Motor neuron (in vitro differentiated cells): ENCODE measurements at places on chromosomes 1 and 21. TPM values are rescaled to one million over a fixed set of nuclear protein-coding genes. Genes with fewer than 3 reads are reported as not detected.
A peak's percentile ranks its signal among the peaks of the same experiment; 100 is the strongest.

- no peak for ATAC-seq
Observed at GRCh38 chr1:172477216-172477615, 33.3 kb upstream of the PIGC start.

DNA sequence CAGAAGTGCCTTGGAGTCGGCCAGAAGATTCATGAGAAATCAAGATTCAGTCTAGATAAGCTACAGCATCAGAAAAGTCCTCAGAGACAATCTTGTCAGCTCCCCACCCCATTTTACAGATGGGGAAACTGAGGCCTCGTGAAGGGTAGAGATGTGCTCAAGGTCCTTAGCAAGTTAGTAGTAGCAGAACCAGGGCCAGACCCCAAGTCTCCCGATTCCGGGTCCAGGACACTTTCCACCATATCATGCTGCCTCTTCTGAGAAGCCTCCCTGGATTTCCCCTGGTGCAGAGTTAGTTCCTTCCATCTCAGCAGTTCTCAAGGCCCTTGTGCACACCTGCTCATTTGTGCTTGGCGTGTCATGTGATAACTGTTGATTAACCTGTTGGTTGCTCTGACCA, 91.5 kb upstream of the ACTL8 start:
- ATAC-seq = no peak

DNA sequence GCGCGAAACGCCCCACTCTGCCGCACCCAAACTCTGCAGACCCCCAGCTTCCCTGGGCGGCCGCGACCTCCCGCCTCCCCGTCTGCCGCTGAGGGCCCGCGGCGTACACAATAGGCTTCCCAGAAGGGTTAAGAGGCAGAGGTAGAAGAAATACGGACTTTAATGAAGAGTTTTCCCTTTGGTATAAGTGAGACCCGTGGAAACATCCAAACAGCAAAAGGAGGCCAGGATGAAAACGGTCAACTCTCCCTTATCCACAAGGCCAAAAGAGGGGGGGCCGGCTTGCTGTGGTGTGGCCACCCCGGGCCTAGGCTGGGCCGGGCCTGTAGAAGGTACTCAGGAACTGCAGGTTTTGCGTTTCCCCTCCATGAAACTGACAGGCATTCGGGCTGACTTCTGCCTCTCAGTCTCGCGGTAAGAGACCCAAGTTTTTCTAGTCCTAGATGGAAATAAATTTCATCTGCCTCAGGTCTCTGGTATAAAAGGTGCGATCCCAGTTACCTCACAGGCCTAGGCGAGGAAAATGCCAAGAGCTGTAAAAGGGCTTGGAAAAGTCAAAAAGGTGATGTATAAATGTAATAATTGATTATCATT, 671 bp upstream of the PYGO2 start:
- ATAC-seq = no peak

DNA sequence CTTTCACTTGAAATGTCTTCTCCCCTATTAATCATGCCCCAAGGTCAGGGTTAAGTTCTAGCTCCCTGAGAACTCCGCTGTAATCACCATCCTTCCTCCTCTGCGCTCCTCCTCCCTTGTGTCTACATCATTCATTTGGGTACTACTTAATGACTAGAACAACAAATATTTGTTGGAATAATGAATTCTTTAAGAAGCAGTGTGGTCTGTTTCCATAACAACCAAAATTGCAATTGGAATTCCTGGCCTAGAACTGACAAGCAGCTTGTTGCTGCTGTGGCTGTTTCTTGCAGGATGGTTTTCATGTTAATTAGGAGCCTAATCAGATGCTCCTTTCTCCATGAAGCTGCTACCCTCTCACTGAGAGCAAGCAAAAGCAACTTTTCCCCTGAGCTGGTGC, 192.5 kb downstream of the ZZZ3 start:
- no peak for ATAC-seq

GRCh38 chr1:36857754-36858153, 176.6 kb downstream of the GRIK3 start:
- ATAC-seq = peak; percentile 16

DNA sequence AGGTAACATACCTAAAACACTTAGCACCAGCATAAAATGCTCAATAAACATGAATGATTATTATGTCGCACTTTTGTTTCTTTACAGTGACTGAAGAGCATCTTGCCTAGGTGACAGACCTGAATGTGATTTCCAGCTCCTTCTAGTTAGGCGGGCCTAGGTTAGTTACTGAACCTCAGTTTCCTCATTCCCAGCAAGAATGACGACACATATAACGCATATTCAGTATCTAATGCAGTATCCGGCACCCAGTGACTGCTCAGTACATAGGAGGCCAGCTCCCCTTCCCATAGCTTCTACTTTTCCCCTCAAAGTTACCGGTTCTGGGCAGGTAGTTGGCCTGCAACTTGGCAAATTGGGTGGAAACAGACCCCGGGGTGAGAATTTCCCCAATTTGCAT, 763 bp downstream of the AUNIP start:
- ATAC-seq = no peak

GRCh38 chr21:42022091-42022430, 11.9 kb upstream of the ZBTB21 start:
- ATAC-seq = no peak

DNA sequence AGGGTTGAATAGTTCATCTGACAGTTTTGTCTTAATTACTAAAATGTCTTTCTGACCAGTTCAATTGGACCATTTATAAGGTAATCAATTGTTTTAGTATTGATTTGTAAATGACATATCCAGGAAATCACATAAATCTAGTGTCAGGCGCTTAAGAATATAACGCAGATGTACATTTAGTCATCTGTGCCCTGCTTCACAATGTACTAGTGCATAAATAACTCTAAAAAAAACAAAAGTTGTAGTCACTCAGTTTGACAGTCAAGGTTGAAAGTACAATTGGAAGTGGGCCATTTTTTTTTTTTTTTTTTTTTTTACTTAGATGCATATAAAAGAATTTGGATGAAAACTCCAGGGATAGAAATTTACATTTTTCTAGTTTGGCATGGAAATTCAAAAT, 490.4 kb downstream of the PTPRC start:
- no peak for ATAC-seq

DNA sequence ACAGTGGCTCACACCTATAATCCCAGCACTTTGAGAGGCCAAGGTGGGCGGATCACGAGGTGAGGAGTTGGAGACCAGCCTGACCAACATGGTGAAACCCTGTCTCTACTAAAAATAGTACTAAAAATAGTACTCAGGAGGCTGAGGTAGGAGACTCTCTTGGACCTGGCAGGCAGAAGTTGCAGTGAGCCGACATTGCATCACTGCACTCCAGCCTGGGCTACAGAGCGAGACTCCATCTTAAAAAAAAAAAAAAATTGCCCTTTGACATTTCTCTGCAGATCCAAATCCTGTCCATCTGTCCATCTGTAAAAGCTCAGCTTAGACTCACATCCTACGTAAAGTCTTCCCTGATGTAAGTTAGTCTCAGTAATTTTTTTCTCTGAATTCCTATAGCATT, 6.2 kb upstream of the NCF2 start:
- no peak for ATAC-seq

DNA sequence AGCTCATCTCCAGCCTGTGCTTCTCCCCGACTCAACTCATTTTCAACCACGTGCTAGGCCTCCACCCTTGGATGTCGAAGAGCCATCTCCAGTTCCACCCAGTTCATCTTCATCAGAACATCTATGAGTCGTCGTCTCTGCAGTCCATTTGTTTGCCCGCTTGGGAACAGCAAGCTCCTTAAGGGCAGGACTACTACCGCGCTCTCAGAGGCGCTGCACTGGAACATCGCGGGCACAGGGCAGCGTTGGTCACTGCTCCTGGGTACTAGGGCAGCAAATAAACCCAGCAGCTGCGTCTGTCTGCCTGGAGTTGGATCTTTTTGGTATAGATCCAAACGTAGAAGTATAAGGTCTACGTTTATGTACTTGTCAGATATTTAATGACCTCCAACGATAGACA, 478 bp upstream of the PRDM2 start:
- no peak for ATAC-seq

DNA sequence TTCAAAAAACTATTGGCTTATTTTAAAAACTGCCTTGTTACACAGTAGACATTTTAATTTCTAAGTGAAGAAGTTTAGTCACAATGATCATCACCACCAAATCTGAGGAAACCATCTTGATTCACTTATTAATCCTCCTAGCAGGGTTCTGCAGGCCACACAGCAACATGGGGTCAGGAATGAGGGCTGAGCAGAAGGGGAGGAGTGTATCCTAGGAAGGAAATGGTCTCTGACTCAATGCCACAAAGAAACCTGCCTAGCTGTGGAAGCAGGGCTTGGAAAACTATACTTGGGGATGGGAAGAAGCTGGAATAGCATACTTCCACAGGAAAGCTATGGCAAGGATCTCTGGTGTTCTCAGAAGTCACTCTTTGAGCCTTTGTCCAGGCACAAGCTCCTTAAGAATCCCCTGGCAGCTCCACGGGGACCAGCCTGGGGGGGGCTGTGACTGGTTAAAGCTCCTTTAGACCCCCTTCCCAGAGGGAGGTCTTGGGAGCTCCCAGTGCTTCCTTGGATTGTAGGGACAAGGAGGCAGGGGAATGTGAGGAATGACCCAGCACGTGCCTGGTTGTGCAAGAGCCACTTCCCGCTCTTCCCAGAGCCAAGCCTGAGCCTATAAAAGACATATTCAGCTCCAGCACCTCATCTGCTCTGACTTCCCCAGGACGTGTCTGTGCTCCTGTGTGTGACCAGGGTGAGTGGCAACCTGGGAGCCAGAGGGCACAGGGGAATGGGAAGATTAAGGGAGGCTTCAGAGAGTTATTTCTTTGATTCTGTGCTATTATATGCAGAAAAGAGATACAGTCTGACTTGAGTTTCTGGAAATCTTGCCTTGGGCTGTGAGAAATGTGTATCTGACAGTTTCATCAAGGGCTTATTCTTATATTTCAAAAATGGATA, at the start of gene LCE2A:
LCE2A (plus strand) TSS at position 645 of the 900 bp plus-strand sequence. CDS start 557 bp downstream, outside the sequence.
- no peak for ATAC-seq

DNA sequence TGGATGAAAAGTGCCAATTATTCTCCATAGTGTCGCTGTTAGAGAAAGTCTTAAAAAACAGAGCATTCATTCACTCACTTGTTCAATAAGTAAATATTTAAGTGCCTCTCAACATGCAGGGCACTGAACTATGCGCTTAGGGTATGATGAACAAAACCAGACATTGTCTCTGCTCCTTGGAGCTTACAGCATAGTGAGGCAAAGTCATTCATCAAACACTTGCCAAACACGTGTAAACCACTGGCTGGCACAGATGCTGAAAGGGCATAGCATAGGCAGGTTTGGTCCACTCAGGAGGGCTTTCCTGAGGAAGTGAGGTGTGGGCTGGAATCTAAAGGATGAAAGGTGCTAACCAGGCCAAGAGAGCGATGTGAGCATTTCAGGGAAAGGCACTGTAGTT, 27.6 kb upstream of the RD3 start:
- no peak for ATAC-seq

- ATAC-seq = no peak
Observed at GRCh38 chr1:154657556-154657955, 49.6 kb upstream of the ADAR start.

DNA sequence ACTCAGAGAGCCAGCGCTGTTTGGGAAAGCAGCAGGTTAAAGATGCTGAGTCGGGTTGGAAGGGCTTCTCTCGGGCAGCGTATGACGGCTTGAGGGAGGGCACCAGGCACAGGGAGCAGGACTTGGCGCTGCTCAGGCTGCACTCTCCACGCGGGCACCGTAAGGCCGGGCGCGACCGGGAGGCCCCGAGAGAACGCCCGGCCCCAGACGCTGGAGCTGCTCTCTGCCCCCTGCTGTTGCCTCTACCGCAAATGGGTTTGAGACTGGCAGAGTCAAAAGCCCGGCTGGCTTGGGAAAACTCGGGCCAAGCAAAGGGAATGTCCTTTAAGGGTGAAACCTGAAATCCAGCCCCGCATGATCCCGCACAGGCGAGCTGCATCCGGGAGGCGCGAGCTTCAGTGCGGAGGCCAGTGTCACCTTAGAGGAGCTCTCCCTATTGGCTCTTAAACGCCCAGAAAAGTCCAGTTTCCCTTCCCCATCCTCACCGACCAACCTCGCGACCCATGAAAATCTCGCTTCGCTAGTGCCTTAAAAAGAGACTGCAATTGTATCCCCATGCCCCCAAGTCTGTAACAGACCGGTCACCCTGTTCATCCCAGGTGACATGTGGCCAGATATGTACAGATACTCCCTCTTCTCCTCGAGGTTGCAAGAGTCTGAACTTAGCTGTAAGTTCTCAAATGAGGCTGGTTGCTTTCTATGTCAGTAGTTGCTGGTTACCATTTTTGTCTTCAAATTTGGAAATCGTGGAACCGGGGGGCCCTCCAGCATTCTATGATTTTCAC, 1.1 kb downstream of the PRRX1 start:
- ATAC-seq = peak; percentile 58

DNA sequence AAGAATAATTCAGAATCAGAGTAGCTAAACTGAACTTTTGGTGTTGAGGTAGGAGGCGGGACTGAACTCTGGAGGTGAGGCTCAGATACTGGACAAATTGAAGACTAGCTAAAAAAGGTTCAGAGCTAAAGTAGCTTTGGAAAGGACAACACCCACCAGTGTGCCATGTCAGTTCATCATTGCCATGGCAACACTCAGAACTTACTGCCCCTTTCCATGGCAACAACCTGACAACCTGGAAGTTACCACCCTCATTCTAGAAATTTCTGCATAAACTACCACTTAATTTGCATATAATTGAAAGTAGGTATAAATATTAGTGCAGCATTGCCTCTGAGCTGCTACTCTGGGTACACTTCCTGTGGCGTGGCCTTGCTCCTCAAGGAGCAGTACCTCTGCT, 30.3 kb upstream of the POGK start:
- peak; percentile 77 for ATAC-seq

DNA sequence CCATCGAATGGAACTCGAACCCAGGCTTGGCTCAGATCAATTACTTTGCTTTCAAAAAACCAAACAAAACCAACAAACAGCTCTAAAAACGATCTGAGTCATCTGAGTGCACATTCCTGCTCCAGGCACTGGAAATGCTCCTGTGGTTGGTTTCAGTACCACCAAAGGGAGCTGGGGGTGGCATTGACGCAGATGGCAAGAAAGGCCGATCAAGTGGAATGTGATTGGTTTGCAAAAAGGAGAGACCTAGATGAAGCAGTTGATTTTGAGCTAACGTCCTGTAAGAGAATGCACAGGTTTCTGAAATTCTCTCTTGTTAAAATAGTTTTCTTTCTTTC, 39.5 kb downstream of the PIK3CD start:
- no peak for ATAC-seq

GRCh38 chr1:241627453-241628259, 12.5 kb downstream of the CHML start:
- no peak for ATAC-seq

Gene AMY1A
- total RNA-seq = 0.33 and 0.49 TPM in 2 replicates

Gene ICOSLG
- 3.0 and 3.7 TPM in 2 replicates for total RNA-seq

Gene VSIG8
- not detected in 2 replicates for total RNA-seq

Gene HYI
- total RNA-seq = 17.0 and 23.4 TPM in 2 replicates

Gene CRABP2
- total RNA-seq = 784 and 813 TPM in 2 replicates

Gene CD48
- total RNA-seq = 0.14 TPM in 1 of 2 replicates, not detected in the other

Gene C1orf226
- total RNA-seq = 3.0 and 3.7 TPM in 2 replicates

Gene SAMSN1
- total RNA-seq = 0.41 TPM in 1 of 2 replicates, not detected in the other

Gene SPATA45
- total RNA-seq = not detected in 2 replicates

Gene DMAP1
- total RNA-seq = 51.1 and 58.8 TPM in 2 replicates
